K562 (cell line): ENCODE measurements at places on chromosomes 4 and X.
A peak's percentile ranks its signal among the peaks of the same experiment; 100 is the strongest.

GRCh38 chrX:150377005-150377404 lies 13.9 kb downstream of the MAMLD1 start:
- no peaks in the 10 kb centered on the region for H3K36me3 ChIP-seq
- no peak overlapping the region for H3K27ac ChIP-seq
- H3K4me3 ChIP-seq, result no peak overlapping the region
- DNase-seq, result no peak

- H3K4me1 ChIP-seq, result no peaks in the 10 kb centered on the region
- H3K4me3 ChIP-seq, result no peak overlapping the region
- DNase-seq, result no peak
- H3K27ac ChIP-seq, result no peak overlapping the region
- peaks cover 4% of the 10 kb centered on the region for H3K27me3 ChIP-seq
- no peaks in the 10 kb centered on the region for H3K36me3 ChIP-seq
Observed at GRCh38 chrX:115595049-115595448, 34.1 kb downstream of the PLS3 start.

GRCh38 chr4:154082760-154083535 lies 294.1 kb upstream of the SFRP2 start:
- no peaks in the 10 kb centered on the region for H3K4me1 ChIP-seq
- H3K4me3 ChIP-seq, result no peak overlapping the region
- peak; percentile 15 for DNase-seq
- no peaks in the 10 kb centered on the region for H3K36me3 ChIP-seq
- H3K27ac ChIP-seq, result no peak overlapping the region

DNA sequence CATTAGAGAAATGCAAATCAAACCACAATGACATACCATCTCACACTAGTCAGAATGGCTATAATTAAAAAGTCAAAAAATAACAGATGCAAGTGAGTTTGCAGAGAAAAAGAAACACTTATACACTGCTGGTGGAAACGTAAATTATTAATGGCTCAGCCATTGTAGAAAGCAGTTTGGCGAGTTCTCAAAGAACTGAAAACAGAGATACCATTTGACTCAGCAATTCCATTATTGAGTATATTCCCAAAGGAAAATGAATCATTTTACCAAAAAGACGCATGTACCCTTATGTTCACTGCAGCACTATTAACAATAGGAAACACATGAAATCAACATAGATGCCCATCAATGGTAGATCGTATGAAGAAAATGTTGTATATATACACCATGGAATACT lies 75.0 kb downstream of the NAA11 start:
- H3K4me1 ChIP-seq, result no peaks in the 10 kb centered on the region
- no peaks in the 10 kb centered on the region for H3K27me3 ChIP-seq
- no peak for DNase-seq

- no peaks in the 10 kb centered on the region for H3K27me3 ChIP-seq
- no peaks in the 10 kb centered on the region for H3K4me1 ChIP-seq
- no peak overlapping the region for H3K4me3 ChIP-seq
- H3K27ac ChIP-seq, result no peak overlapping the region
Observed at GRCh38 chrX:33465137-33465536, 253.8 kb upstream of the DMD start.

- no peak overlapping the region for H3K4me3 ChIP-seq
- no peak overlapping the region for H3K27ac ChIP-seq
- peaks cover 6% of the 10 kb centered on the region for H3K27me3 ChIP-seq
- DNase-seq, result no peak
Observed at GRCh38 chr4:8719421-8719820, 126.9 kb downstream of the CPZ start.

GRCh38 chr4:26746802-26747213 lies 113.8 kb upstream of the STIM2 start:
- DNase-seq, result peak; percentile 21
- no peak overlapping the region for H3K4me3 ChIP-seq
- H3K4me1 ChIP-seq, result no peaks in the 10 kb centered on the region
- no peaks in the 10 kb centered on the region for H3K36me3 ChIP-seq
- H3K27ac ChIP-seq, result no peak overlapping the region
- no peaks in the 10 kb centered on the region for H3K27me3 ChIP-seq

DNA sequence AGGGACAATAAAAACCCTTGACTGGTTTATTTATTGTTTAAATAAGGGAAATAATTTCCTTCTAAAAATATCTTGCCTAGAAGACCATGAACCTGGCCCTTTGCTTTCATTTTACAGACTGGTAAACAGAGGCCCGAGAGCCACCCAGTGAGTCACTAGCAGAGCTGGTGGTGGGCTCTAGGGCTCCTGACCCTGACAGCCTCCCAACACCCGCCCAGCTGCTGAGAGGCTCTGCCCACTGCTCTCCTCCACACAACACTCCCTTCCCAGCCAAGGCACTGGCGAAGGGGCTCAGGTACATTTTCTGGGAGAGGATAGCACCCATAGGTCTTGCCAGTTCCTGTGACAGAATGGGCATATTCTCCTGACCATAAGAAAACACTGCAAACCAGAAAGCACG lies 18.1 kb upstream of the PPEF2 start:
- no peak overlapping the region for H3K27ac ChIP-seq
- no peak overlapping the region for H3K4me3 ChIP-seq
- H3K4me1 ChIP-seq, result no peaks in the 10 kb centered on the region
- DNase-seq, result no peak
